Amniotic stem cell (primary cell): ENCODE measurements at places on chromosomes 6 and 20.

DNA sequence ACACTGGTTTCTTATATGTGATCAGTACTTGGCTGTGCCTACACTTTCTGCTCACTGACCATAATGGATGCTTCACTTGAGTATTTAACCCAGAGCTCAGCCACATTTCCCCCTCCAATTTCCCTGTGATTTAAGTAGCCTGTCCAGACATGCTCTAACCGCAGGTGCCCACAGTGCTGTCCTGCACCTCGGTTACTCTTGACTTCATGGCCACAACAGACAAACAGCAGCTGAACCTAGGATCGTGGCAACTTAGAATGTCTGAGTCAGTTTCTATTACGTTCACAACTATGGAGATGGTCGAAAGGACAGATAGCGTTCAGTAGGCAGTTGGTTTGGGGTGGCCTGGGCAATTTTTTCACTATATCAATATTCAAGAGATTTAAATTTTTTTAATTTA is 306.9 kb upstream of the SGK1 start:
- no peak for DNase-seq

DNA sequence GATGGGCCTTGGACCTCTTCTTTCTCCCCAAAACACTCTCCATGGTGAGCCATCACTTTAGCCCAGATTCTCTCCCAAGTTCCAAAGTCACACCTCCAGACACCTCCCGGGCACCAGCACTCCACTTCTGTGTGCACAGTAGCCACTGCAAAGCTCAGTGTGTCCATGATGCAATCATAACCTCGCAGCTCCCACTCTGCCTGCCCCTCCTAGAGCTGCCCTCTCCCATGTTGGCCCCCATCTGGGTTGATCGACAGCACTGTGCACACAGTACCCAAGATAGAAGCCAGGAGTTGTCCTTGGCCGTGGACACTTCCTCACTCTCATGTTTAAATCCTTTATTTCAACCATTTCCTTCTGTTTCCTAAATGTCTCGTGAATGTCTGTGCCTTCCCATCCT is 293.3 kb downstream of the PACRG start:
- DNase-seq, result no peak

GRCh38 chr6:7410851-7411250 is 21.2 kb downstream of the RIOK1 start:
- no peak for DNase-seq

GRCh38 chr20:62823688-62824475 is 7.0 kb downstream of the COL9A3 start:
- no peak for DNase-seq

DNA sequence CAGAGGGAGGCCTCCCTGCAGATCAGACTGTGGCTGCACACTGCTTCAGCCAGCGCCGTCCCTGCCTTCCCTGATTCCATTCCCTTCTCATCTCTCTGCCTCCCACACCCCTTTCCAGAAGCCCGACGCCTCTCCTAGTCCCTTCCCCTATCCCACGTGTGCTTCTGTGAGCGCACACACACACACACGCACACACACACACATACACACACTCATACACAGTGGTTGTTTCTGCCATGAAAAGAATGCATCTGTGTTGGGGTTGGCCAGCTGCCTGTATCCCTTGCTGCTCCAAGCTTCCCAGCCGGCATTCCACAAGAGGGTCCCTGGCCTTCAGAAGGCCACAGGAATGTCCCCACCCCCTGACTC is 51.7 kb downstream of the MOCS1 start:
- peak; percentile 90 for DNase-seq

- DNase-seq, result no peak
These were observed 18.0 kb upstream of the MYMX start for GRCh38 chr6:44198684-44199083.

GRCh38 chr6:142048593-142048980 is 84.1 kb upstream of the GJE1 start:
- no peak for DNase-seq

DNA sequence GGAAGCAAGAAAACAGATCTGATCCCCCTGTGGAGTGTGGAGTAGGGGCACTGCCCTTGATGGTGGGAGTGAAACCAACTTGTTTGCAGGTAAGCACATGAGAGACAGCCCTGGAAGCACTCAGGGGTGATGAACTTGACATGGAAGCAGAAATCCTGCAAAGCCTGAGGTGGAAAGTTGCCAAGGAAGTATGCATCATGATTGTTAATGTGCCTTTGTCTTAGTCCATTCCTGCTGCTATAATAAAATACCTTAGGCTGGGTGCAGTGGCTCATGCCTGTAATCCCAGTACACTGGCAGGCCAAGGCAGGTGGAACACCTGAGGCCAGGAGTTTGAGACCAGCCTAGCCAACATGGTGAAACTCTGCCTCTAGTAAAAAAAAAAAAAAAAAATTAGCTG is 40.2 kb upstream of the IFNGR1 start:
- DNase-seq, result no peak

DNA sequence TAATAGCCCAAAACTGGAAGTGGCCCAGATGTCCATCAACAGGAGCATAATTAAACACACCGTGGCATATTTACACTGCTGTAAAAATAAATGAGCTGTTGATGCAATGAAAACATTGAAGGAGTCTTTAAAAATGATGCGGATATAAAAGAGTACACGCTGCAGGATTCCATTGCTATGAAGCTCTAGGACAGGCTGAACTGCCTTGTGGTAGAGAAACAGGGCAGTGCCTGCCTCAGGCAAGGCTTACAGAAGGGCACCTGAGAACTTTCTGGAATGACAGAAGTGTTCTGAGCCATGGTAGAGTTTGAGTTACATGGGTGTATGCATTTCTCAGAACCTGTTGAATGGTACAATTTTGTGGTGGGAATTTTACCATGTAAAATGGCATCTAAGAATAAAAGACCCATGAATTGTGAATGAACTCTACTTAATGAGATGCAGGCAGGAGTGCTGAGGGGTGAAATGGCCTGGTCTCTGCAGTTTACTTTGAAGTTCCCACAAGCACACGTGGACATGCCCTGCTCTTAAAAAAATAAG is 45.3 kb upstream of the RIN2 start:
- DNase-seq, result no peak

DNA sequence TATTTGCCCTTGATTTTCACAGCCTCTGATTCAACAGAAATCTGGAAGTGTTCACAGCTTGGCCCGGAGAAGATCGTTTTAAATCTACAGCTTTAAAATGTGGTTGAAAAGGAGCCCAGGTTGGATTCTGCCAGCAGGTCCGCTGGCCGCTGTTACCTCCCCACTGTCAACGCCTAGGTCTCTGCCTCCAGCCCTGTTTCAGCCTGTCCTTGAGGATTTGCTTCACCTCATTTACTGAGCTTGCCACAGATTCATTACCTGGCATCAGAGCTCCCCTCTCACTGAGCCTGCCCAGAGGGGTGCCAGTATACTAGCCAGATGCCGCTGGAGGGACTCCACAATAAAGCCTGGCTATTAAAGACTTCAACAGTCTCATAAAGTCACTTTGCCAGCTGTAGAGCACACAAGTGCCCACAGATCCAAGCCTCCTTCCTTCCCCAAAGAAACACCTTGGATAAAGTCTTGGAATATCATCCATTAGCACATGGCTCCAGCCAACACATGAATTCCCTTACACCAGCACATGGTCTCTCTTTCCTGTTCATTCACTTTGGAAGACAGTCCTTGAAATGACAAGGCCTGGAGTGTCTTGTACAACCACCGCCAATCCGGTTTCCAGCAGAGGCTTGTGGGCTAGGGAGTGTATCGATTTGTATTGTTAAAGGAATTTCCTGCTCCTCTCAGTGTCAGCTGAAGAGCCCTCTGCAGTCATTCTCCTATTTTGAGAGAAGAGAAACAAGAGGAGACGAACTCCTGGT is 9.5 kb upstream of the NR2E1 start:
- no peak for DNase-seq

DNA sequence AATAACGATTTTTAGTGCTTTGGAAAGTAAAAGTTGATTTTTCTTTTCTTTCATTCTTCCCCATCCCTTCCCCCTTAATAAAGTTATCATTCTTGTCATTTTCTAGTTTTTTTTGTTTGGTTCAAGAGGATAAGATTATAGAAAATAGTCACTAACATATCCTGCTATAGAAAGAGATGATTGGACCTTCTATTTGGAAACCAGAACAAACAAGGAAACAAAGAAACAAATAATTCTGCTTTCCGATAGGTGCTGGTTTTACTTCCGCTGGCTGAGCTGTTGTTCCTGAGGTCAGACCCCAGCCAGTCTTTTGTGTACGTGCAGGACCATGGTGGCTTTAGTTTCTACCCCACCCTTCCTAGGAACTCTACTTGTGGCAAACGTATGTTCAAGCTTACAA is at the start of gene CDH26:
Gene CDH26, plus strand, starts transcription at position 301 of the 400 bp plus-strand sequence. CDS start 304 bp downstream, outside the sequence.
- no peak for DNase-seq

DNA sequence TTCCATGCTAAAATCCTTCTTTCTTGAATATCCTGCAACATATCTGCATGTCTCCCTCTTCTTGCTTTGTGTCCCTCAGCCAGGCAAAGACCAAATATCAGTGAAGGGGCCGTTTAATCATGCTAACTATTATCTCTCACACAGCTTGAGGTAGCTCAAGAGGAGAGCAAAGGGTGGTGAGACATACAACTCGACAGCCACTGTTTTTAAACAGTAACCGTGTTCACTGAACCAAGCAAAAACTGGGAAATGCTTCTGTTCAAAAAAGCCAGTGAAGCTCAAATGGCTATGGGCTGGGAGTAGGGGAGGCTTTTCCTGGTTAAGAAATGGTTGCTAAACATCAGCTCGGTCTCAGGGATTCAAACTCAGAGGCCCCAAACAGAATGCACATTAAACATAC is 83.4 kb downstream of the MAP7 start:
- DNase-seq, result no peak

- no peak for DNase-seq
These were observed 401.6 kb upstream of the RUNX2 start for GRCh38 chr6:44926556-44926955.

DNA sequence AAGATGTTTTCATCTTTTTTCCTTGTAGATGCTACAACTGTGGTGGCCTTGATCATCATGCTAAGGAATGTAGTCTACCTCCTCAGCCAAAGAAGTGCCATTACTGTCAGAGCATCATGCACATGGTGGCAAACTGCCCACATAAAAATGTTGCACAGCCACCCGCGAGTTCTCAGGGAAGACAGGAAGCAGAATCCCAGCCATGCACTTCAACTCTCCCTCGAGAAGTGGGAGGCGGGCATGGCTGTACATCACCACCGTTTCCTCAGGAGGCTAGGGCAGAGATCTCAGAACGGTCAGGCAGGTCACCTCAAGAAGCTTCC is 101.5 kb downstream of the POPDC3 start:
- DNase-seq, result no peak

DNA sequence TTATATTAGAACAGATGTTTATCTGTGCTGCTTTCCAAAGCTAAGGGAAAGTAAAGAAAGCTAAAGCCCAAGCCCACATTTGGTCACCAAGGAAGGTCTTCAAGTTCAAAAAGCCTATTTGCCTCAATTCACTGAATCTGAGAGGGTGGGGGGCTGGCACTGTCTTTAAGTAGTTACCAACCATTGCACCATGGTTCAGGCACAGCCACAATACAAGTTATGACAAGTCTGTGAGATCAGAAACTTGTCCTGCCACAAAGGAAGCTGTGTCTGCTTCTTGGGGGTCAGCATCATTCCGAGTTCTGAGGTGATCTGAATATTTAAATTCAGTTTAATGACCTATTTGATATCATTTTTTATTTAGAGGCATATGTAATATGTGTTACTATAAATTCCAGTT is 78.3 kb upstream of the OPRM1 start:
- no peak for DNase-seq

DNA sequence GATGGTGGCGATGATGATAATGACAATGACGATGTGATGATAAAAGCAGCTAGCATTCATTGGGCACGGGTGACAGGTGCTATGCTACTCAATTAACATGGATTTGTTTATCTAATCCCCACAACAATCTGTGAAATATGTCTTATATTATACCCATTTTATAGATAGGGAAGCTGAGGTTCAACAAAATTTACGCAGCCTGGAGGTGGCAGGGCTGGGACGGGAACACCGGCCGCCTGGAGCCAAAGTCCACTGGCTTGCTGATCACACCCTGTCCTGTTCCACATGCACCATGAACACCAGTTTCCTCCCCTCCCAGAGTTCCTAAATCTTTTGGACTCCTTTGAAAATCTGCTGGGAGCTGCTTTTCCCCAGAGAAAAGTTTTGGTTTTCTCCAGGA is 23.0 kb downstream of the RIMS4 start:
- no peak for DNase-seq

GRCh38 chr20:23266530-23267398 is 83.8 kb upstream of the NXT1 start:
- no peak for DNase-seq

DNA sequence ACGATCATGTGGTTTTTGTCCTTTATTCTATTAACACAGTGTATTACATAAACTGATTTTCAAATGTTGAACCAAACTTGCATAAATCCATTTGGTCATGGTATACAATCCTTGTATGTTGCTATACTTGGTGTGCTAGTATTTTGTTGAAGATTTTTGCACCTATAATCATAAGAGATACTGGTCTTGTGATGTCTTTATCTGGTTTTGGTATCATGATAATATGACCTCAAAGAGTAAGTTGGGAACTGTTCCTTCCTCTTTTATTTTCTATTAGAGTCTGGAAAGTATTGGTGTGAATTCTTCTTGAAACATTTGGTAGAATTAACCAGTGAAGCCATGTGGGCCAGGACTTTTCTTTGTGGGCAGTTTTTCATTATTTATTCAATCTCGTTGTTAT is 65.3 kb downstream of the TRPC4AP start:
- no peak for DNase-seq
